Activated T-helper 1 cell treated with anti-CD3 and anti-CD28 coated beads, Interleukin-12 subunit alpha, Interleukin-12 subunit beta, Interleukin-2, Interleukin-4 antibody, amounts not matched to agents 30 ng/mL and 10 ng/mL and 1 ng/mL, durations not matched to agents 14 hours and 24 hours and 36 hours (primary cell): ENCODE measurements at places on chromosomes 7 and 10. TPM values are rescaled to one million over a fixed set of nuclear protein-coding genes. Genes with fewer than 3 reads are reported as not detected.

GRCh38 chr7:129083525-129083924 is 28.6 kb upstream of the TNPO3 start:
- no peaks in the 10 kb centered on the region for H3K36me3 ChIP-seq
- no peaks in the 10 kb centered on the region for H3K27me3 ChIP-seq
- no peak overlapping the region for H3K27ac ChIP-seq
- no peaks in the 10 kb centered on the region for H3K4me1 ChIP-seq
- no peak overlapping the region for H3K4me3 ChIP-seq

GRCh38 chr10:73850211-73850610 is 24.1 kb downstream of the CAMK2G start:
- peaks cover 17% of the 10 kb centered on the region for H3K4me1 ChIP-seq
- no peak overlapping the region for H3K27ac ChIP-seq
- H3K36me3 ChIP-seq, result peaks cover 57% of the 10 kb centered on the region

DNA sequence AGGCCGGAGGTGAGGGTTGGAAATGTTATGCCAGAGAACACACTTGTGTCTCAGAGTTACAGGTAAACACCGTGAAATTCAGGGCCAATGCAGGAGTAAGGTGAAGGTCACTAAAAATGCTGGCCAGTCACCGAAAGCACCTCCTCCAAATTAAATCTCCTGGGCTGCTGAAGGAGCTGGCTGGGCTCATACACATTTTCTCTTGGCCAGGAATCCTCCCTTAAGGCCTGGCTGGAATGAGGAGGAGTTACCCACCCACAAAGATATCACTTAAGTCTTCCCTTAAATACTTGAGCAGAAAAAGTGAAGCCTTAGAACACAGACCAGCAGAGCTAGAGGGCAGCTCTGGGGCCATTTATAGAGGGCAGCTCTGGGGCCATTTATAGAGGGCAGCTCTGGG is 46.3 kb downstream of the HTRA1 start:
- H3K27me3 ChIP-seq, result peaks cover 1% of the 10 kb centered on the region
- no peak overlapping the region for H3K4me3 ChIP-seq
- no peak for DNase-seq
- H3K27ac ChIP-seq, result no peak overlapping the region
- no peaks in the 10 kb centered on the region for H3K36me3 ChIP-seq

ZNF92 gene
- total RNA-seq, result 14.7 and 16.6 TPM in 2 replicates

GATAD1 gene
- total RNA-seq, result 18.4 and 18.8 TPM in 2 replicates

DNA sequence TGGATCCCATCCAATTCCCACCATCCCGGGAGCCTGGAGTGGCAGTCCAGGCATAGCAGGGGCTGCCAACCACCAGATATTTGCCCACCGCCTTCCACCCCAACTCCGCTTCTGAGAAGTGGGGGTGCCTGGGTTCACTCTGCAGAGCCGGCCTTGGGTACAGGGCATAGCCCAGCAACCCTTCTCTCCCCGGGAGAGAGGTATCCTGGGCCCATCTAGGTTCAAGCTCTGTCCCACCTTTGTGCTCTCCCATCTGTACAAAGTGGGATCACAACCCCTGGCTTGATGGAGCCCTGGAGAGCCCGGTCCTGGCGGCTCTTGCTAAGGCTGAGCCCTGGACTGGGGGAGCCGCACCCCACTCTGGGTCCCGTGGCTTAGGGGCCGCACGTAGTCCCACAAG is 12.2 kb downstream of the MICALL2 start:
- DNase-seq, result no peak
- H3K36me3 ChIP-seq, result no peaks in the 10 kb centered on the region
- H3K4me1 ChIP-seq, result no peaks in the 10 kb centered on the region
- H3K27me3 ChIP-seq, result no peaks in the 10 kb centered on the region

FZD8 gene
- 0.41 and 0.56 TPM in 2 replicates for total RNA-seq

ZNF316 gene
- total RNA-seq, result 30.7 and 33.8 TPM in 2 replicates

DNA sequence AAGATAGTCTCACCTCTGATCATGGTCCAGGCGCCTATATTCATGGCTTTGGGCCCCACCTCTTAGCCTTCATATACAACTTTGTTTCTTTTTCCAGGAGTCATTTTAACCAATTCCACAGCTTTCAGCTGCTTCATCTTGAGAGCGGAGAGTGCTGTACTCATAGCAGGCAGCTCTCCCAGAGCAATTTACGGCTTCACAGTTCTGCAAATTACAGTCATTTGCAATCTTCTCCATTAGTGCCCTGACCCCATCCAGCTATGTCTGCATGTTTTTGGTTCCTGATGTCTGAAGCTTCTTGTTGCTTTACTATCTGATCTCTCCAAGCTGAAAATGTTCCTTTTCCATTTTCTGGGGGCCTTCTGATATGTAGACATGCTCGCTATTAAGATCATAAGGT is 18.0 kb upstream of the MEST start:
- no peaks in the 10 kb centered on the region for H3K36me3 ChIP-seq
- DNase-seq, result no peak
- H3K4me1 ChIP-seq, result no peaks in the 10 kb centered on the region
- no peak overlapping the region for H3K4me3 ChIP-seq
- no peak overlapping the region for H3K27ac ChIP-seq

- no peak overlapping the region for H3K4me3 ChIP-seq
- peaks cover 7% of the 10 kb centered on the region for H3K27me3 ChIP-seq
- H3K4me1 ChIP-seq, result peaks cover 5% of the 10 kb centered on the region
- H3K36me3 ChIP-seq, result no peaks in the 10 kb centered on the region
Observed at GRCh38 chr7:37730501-37730900, 46.9 kb downstream of the GPR141 start.

ANXA8 gene
- 0.12 TPM in 1 of 2 replicates, not detected in the other for total RNA-seq

GRCh38 chr7:44145969-44146911 is 5.1 kb upstream of the MYL7 start:
- peak; percentile 70 for DNase-seq
- no peak overlapping the region for H3K27ac ChIP-seq
- H3K36me3 ChIP-seq, result no peaks in the 10 kb centered on the region
- peaks cover 6% of the 10 kb centered on the region for H3K4me1 ChIP-seq
- peaks cover 6% of the 10 kb centered on the region for H3K27me3 ChIP-seq

DNA sequence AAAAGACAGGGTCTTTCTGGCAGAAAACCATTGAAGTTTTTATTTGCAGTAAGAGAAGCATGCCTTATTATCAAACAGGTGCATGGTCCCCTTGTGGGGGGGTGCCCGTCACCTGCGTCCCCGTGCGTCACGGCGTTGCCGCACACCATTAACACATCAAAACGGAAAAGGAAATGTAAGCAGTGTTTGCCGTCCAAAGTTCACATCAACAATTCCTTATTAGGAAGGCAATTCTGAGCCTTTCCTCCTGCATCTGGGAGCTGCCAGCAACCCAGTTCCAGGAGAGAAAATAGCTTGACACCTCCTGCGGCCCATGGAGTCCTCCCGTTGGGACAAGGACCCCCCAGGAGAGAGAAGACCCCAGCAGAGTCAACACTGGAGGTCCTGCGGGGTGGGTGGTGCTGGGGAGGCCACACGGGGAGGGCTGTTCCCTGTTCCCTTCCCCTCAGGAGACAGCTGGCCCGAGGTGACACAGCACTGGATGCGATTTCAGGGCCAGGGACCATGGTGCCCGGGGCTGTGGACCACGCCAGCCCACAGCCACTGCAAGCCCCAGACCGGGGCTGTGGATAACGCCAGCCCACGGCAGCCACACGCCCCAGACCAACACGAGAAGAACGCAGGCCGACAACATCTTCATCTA is 39.5 kb downstream of the DIP2C start:
- H3K4me1 ChIP-seq, result no peaks in the 10 kb centered on the region
- no peaks in the 10 kb centered on the region for H3K36me3 ChIP-seq
- H3K27ac ChIP-seq, result no peak overlapping the region
- DNase-seq, result no peak

- no peaks in the 10 kb centered on the region for H3K4me1 ChIP-seq
- H3K4me3 ChIP-seq, result no peak overlapping the region
Observed at GRCh38 chr7:144854839-144855424, 19.1 kb upstream of the TPK1 start.

- no peak for DNase-seq
- no peak overlapping the region for H3K27ac ChIP-seq
Observed at GRCh38 chr7:108598914-108599580, 29.4 kb downstream of the DNAJB9 start.

CNPY1 gene
- total RNA-seq, result not detected in 2 replicates

DNA sequence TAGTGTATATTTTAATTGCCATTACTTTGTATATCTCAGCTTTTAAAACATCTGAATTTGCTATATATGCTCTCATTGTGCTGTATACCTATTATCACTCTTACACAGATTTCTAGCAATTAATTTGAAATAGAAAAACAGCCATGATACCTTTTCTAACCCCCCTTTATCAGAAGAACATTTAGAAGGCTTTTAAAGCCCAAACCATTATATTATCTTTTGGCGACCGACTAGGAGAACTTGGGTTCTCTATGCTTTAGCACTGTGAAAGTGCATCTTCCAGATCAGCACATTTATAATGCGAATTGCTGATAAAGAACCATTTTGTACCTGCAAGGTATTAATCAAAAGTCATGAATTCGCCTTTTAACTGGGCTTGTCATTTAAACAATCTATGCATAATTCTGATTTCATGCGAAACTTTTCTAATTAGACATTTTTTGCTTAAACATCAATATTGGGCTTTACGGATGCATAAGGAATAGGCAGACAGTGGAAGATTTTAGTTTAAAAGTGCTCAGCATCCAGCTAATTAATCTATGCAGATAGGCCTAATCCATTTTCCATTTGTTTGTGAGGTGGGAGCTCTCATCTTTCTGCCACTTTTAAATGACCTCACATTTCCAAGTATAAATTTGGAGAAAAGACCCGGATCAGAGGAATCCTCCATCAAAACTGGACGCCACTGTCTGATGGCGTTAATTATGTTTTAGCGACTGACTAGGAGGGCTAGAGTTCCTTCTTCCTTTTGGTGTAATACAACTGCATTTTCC is 1.2 kb upstream of the MLLT10 start:
- peak overlapping the region; percentile 90 for H3K27ac ChIP-seq
- H3K4me3 ChIP-seq, result peak overlapping the region; percentile 90
- no peak for DNase-seq
- peaks cover 24% of the 10 kb centered on the region for H3K4me1 ChIP-seq

RASA4B gene
- 25.4 and 25.9 TPM in 2 replicates for total RNA-seq

DNA sequence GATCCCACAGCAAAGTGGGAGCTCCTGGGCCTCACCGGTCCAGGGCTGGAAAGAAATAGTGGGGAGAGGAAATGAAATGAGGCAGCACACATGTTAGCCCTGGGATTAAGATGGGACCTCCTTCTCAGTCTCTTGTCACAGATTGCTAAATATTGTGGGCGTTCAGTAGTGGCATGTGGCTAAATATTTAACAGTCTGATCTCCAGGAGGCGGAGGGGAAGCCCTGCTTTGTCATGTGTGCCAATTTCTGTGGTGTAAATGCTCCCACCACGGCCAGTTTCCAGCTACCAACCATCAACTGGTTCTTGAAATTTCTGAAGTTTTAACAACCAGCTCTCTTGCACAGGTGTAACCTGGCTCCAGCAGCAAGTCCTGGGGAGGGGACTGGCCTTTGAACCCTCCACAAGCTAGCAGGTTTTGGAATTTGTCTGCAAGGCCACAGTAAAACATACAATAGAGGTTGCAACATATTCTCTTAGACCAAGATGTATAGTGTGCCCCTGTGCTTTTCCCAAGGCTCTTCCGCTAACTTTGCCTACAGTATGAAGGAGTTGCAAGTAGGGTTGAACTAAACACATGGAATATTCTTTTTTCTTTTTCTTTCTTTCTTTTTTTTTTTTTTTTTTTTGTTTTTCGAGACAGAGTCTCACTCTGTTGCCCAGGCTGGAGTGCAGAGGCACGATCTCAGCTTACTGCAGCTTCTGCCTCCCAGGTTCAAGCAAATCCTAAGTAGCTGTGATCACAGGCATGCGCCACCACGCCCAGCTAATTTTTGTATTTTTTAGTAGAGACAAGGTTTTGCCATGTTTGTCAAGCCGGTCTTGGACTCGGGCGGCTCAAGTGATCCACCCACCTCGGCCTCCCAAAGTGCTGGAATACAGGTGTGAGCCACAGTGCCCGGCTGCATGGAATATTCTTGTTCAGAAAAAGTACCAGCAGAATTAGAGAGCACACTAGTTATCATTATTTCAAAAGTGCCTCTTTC is 103.1 kb upstream of the PCBD1 start:
- H3K36me3 ChIP-seq, result no peaks in the 10 kb centered on the region
- H3K4me1 ChIP-seq, result no peaks in the 10 kb centered on the region
- DNase-seq, result no peak

- no peak for DNase-seq
- H3K4me1 ChIP-seq, result peaks cover 88% of the 10 kb centered on the region
- peaks cover 57% of the 10 kb centered on the region for H3K36me3 ChIP-seq
- peak overlapping the region; percentile 77 for H3K4me3 ChIP-seq
- no peaks in the 10 kb centered on the region for H3K27me3 ChIP-seq
Observed at GRCh38 chr7:130910949-130911944, 177.2 kb upstream of the KLF14 start.

DNA sequence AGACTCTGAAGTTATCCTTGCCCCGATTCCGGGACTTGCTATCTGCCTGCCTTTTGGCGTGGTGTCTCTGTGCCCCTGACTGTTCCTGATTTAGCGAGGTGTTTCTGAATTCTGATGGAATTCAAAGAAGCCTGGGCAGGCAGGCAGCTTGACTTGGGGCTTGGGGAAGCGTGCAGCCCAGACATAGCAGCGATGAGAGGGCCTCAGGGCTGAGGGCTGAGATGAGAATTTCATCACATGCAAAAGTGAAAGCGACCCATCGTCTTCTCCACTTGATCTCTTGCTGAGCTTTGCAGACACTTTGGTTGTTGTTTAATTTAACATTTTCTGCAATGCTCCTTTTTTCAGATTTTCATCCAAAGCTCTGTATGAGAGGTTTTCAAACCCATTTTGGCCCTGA is 57.8 kb downstream of the TCF7L2 start:
- no peaks in the 10 kb centered on the region for H3K36me3 ChIP-seq
- DNase-seq, result no peak
- H3K4me3 ChIP-seq, result no peak overlapping the region
- peaks cover 22% of the 10 kb centered on the region for H3K4me1 ChIP-seq
- H3K27me3 ChIP-seq, result peaks cover 52% of the 10 kb centered on the region

DNA sequence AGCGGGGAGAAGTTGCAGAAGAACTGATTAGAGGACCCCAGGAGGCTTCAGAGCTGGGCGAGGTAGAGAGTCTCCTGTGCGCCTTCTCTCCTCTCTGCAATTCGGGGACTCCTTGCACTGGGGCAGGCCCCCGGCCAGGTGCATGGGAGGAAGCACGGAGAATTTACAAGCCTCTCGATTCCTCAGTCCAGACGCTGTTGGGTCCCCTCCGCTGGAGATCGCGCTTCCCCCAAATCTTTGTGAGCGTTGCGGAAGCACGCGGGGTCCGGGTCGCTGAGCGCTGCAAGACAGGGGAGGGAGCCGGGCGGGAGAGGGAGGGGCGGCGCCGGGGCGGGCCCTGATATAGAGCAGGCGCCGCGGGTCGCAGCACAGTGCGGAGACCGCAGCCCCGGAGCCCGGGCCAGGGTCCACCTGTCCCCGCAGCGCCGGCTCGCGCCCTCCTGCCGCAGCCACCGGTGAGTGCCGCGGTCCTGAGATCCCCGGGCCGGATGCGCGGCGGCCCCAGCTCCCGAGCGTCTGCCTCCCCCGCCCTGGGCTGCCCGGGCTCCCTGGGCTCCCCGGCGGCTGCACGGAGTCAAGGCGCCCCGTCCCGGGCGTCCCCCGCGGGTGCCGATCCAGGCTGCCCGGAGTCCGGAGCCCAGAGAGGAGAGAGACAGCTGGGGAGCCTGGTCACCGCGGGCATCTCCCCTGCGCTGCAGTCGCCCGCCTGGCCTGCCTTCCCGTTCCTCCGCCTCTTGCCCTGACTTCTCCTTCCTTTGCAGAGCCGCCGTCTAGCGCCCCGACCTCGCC is at the start of gene PLAU:
TSS of gene PLAU (plus strand) at position 369 of the 789 bp plus-strand sequence. CDS start 424 bp downstream, outside the sequence.
- peaks cover 9% of the 10 kb centered on the region for H3K36me3 ChIP-seq
- peaks cover 45% of the 10 kb centered on the region for H3K27me3 ChIP-seq
- DNase-seq, result peak; percentile 31
- peak within 1 kb of the TSS; percentile 92 for H3K4me3 ChIP-seq
- H3K27ac ChIP-seq, result peak within 1 kb of the TSS; percentile 66

GRCh38 chr7:111232249-111233084 is 141.5 kb downstream of the LRRN3 start:
- no peak overlapping the region for H3K4me3 ChIP-seq
- peak overlapping the region; percentile 5 for H3K27ac ChIP-seq
- H3K27me3 ChIP-seq, result no peaks in the 10 kb centered on the region
- H3K4me1 ChIP-seq, result peaks cover 9% of the 10 kb centered on the region
- DNase-seq, result no peak
